ENCODE measurements at places on chromosomes 12 and 14. TPM values are rescaled to one million over a fixed set of nuclear protein-coding genes. Genes with fewer than 3 reads are reported as not detected.

GRCh38 chr14:81927070-81927469 is 393.4 kb upstream of the SEL1L start:
- DNase-seq = no peak

GRCh38 chr12:1305063-1305434 is 289.3 kb downstream of the FBXL14 start:
- no peak for DNase-seq

Gene GPR84
- total RNA-seq = not detected

GRCh38 chr12:49020441-49020840 is 1.9 kb upstream of the PRKAG1 start:
- DNase-seq = no peak
